Immature natural killer cell (primary cell): ENCODE measurements at places on chromosomes 4 and X. TPM values are rescaled to one million over a fixed set of nuclear protein-coding genes. Genes with fewer than 3 reads are reported as not detected.

Gene VSIG1
- not detected for polyA plus RNA-seq

GRCh38 chrX:110412971-110413726 lies 54.5 kb downstream of the RTL9 start:
- peak; percentile 48 for DNase-seq

DNA sequence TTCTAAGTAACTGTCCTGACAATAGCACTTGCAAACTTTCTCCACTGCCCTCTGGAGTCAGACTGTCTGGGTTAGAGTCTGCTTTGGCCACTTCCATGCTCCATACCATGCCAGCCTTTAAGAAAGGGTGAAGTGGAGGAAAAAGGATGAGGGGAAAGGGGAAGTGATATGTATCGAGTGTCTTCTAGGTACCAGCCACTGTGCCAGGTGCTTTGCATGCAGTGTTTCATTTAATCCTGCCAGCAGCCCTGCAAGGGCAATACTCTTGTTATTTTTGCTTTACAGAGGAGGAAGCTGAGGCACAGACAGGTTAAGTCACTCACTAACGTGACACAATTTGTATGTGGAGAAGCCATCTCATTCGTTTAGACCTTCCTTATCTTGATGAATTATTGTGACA lies 55.6 kb downstream of the RTL9 start:
- no peak for DNase-seq

GRCh38 chr4:38325629-38325913 lies 338.4 kb upstream of the KLF3 start:
- DNase-seq = no peak

- no peak for DNase-seq
These were observed 85.0 kb upstream of the FAM241A start for GRCh38 chr4:112060212-112060611.

DNA sequence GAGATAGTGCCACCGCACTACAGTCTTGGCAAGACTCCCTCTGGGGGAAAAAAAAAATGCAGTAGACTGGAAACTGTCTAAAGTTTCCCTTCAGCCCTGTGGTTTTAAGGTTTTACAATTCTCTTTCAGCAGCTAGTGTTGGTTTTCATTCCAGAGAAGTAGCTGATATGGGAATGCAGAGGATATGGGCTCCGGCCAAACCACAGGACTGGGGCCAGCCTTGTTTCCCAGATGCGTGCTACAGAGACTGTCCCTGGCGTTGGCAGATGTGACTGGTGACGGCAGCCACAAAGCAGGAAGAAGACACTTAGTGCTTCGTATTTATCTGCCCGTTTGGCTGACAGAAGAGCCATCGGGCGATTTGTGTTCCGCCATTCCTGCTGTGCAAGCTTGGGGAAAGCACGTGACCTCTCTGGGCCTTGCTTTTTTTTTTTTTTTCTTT lies 43.2 kb downstream of the ZBTB49 start:
- no peak for DNase-seq
